ELF-1 (cell line): ENCODE measurements at places on chromosomes 16 and 17.

DNA sequence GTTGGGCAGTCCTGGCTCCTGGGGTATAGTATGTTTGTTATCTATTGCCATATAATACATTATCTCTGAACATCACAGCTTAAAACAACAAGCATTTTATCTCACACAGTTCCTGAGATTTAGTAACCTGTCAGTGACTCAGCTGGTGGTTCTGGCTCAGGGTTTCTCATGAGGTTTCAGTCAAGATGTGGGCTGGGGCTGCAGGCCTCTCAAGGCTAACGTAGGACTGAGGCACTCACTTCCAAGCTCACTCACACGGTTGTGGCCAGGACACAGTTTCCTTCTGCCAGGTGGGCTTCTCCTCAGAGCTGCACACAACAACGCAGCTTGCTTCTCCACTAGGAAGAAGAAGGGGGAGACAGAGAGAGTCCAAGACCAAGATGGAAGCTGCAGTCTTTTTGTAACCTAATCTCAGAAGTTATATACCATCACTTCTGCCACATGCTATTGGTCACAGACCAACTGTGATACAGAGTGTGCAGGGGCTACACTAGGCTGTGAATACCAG, 10.3 kb upstream of the MED13 start:
- DNase-seq, result no peak

DNA sequence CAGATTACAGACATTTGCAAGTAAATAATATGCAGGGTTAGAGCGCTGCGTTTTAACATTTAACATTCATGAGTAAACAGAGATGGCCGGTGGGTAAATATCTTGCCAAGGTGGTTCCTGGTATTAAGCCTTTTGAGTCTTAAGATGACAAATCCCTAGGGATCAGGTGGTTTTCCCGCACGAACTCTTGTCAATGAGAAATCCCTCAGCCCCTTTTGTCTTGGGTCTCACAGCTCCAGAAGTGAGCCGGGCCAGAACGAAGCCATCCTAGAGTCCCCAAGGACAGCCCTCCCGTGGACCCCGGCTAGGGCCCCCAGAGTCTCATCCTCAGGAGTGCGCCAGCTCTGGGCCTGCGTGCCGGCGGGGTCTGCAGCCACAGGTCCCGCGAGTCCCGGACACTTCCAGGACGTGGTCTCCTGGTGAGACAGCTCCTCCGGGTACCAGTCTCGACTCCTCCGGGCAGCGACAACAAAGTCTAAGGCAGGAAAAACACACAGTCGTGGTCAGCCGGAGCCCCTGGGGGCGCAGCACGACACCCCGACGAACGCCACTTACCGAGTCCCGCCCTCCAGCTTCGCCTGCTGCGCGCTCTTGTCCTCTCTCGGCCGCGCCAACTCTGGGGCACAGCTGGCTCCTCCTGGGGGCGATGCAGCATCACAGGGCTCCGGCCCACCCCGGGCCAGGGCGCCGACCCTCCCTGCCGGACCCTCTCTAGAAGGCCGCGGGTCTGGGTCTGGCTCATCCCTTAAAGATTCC, 13.3 kb downstream of the MIS12 start:
- DNase-seq, result peak; percentile 45

- no peak for DNase-seq
These were observed 211.5 kb upstream of the AXIN2 start for GRCh38 chr17:65772989-65773388.

DNA sequence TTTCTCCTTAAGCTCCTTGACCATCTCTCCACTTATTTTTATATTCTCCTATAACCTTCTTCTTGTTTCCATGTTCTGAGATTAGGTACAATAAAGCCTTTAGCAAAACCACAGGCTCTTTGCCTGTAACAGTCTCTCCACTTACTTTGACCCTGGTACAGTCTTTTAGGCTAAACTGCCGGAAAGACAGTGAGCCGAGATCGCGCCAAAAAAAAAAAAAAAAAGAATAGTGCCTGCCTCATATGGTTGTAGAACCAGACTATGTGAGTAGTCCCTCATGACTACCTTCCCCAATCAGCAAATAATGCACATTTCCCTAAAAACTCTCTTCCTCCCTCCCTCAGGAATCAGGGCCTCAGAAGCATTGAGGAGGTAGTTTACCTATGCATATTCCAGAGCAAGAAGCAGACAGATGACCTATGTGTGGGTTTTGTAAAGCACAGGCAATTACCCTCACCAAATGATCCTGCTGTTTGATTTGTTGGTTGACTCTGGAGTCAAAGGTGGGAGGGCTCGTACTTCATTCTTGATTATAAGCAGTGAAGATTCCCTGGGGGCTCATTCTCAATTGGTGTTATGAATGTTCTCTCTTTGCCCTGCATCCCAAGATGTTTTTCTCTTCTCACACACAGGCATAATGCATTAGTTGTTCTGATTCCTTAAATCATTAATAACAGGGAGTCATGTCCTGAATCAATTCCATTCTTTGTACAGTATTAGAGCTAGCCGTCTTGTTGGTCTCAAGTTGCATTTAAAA, 8.9 kb upstream of the NME1 start:
- DNase-seq, result peak; percentile 28

GRCh38 chr17:41377546-41377945, 4.6 kb downstream of the KRT34 start:
- DNase-seq, result no peak

DNA sequence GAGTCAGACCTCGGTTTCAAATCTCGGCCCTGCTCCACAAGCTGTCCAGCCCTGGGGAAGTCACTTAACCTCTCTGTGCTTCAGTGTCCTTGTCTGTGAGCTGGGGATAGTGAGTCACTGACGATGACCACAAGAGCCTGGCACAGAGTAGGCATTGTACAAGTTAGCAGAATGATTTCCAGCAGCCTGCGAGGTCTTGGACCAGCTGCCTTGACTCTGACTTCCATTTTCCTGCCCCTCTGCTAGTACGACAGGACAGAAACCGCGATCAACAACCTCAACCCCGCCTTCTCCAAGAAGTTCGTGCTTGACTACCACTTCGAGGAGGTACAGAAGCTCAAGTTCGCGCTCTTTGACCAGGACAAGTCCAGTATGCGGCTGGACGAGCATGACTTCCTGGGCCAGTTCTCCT, 20.7 kb downstream of the CPNE2 start:
- DNase-seq, result no peak

DNA sequence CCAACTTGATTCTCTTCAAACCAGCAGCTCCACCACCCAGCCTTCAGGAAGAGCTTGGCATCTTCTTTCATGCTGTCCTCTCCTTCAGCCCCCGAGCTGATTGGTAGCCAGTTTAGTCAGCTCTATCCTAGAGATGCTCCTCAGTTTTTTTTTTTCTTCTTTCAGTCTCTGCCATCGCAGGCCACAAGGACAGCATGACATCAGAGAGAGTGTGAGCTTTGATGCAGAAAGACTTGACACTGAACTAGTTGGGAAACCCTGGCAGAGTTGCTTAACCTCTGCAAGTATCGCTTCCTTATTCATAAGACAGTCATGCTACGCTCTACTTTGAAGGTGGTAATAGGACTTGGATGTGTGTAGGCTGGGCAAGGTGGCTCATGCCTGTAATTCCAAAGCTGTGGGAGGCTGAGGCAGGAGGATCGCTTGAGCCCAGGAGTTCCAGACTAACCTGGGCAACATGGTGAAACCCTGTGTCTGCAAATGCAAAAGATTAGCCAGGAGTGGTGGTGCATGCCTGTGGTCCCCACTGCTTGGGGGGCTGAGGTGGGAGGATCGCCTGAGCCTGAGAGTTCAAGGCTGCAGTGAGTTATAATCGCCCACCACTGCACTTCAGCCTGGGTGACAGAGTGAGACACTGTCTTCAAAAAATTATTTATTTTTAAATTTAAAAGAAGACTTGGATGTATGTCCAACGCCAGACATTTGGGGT, 2.6 kb downstream of the CD300LB start:
- DNase-seq, result no peak

GRCh38 chr17:54180950-54181349, 358.2 kb downstream of the KIF2B start:
- no peak for DNase-seq

DNA sequence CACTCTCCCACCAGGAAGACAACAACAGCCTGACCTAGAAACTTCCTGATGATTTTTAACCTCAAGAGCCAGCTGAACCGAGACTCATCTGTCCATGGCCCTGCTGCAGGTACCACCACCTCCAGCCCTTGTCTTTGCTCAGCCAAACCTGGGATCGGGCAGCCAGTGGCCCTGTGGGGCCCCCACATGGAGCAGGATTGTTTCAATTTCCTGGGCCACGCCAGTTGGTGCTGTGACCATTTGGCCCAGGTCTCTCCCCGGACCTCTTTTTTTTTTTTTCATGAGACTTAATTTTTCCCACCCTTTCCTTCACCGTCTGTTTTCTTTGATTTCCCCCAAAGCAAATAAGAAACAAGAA, 8.3 kb upstream of the HOXB2 start:
- peak; percentile 42 for DNase-seq

GRCh38 chr17:77817953-77818352, 140.6 kb upstream of the TNRC6C start:
- no peak for DNase-seq

DNA sequence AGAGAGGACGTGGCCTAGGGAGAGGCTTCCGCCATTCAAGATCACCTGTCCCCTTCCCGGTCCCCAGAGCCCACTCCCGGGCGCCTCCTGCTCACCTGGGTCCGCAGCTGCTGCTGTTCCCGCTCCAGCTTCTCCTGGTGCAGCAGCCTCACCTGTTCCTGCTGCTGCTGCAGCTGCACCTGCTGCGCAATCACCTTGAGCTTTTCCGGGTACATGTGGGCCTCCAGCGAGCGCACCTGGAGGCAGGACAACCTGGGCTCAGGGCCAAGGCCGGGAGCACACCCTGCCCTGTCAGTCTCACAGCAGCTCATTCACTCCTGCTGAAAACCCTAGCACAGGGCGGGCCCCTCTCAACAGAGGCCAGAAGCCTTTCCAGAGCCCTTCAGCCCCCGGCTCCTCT, 12.5 kb downstream of the TFAP4 start:
- DNase-seq, result no peak

DNA sequence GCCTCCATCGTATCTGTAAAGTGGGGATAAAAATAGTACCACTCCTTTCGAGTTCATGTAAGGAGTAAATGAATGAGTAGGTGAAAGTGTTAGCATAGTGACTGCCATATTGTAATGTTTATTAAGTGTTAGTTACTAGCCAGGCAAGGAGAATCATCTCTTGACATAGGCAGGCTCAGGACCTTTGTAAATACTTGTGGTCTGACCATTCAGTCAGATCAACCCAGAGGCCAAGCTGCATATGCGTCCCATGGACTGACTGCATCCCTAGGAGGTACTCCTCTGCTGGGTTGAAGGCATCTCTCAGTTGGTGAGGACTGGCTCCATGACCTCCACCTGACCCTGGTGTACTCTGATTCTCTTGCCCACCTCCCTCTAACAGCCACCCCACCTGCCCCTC, 40.5 kb upstream of the CDRT4 start:
- no peak for DNase-seq

DNA sequence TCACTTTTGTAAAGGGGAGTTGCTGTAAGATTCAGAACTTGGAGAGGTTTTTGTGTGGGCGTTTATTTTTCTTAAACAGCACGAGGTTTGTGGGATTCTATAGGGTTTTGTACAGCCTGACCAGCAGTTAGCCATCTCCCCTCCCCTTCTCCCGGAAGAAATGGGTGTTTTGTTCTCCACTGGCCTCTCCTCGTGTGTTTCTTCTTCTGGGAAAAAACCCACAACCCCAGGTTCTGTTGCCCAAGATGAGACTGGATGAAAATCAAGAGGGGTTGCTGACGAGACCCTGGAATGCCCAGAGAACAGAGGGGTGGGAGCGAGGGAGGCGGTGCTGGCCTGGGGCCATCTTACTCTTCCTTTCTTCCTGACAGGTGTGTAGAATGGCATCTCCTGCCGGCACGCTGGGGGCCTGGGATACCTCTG, 186.1 kb downstream of the MSI2 start:
- DNase-seq, result peak; percentile 79

DNA sequence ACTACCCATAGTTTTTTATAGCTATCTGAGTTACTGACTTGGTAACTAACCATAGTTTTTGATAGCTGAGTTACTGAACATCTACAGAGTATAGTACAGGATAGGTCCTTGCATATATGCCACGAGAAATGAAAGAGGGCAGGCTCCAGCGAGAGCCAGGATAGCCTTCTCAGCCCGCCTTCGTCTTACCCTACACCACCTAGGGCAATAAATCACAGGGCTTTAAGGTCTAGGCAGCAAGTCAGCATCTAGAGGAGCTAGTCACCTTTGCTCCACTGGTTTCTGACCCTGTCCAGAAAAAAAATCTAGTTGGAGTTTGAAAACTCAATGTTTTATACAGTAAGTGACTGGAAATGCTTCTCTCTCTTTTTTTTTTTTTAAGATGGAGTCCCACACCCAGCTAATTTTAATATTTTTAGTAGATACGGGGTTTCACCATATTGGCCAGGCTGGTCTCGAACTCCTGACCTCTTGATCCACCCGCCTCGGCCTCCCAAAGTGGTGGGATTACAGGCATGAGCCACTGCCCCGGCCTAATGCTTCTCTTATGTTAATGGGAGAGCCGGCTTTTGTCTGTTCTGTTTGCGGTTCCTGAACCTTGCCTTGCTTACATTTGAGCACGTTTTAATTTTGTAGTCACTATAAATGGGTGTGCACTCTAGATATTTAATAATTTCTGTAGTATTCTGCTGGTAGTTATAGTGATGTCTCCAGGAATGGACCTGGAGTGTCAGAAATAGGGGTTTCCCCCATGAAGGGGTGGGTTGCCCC, 2.8 kb downstream of the BFAR start:
- peak; percentile 44 for DNase-seq

DNA sequence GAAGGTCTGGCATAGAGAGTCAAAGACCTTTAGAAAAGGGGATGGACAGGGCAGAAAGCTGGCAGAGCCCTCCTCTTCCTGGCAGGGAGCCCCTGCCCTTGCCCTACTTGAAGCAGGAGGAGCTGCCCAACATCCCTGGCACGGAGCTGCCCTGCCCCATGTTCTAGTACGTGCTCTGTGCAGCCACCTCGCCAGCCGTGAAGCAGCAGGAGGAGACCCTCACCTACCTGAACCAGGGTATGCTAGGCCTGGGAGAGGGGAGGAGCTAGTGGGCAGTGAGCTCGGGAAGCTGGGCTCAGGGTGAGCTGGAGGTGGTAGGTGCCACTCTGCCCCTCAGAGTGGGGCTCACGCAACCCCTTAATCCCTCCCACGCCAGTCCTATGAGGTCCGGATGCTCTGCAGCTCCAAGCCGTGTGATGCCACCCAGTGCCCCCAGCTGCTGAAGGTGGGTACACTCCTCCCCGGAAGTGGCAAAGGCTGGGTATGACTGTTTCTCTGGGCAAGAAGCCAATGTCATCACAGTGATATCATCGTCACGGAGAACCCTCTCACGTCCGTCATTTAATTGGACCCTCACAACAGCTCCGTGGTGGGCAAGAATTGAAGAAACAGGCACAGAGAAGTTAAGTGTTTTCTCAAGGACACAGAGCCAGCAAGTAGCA, 12.7 kb upstream of the STAC2 start:
- DNase-seq, result no peak
